Cerebellar nuclear complex (tissue), 1 donor: ENCODE measurements at places on chromosomes 16 and 17.

DNA sequence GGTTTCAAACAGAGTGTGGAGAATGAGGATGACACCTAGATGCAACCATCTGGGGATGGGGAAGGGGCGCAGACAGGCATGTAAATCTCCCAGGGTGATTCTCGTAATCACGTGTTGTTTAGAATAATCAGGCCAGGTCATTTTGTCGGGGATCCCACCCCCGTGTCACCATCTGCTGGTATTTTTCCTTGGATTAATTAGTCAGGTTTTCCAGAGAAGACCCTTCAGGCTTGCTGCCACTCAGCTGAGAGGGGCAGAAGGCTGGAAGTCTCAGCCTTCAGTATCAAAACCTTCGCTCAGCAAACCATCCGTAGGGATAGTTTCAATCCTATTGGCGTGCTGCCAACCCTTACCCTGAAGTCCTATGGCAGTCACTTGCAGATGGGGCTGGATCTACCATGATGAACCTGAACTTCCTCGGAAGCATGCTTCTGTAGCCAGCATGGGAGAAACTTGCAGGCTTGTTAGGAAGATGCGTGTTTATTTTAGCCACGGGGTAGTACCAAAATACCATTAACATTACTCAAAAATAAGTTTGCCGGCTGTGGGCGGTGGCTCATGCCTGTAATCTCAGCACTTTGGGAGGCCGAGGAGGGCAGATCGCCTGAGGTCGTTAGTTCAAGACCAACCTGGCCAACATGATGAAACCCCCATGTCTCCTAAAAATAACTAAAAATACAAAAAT lies 7.5 kb upstream of the ADCY9 start:
- no peak for DNase-seq

DNA sequence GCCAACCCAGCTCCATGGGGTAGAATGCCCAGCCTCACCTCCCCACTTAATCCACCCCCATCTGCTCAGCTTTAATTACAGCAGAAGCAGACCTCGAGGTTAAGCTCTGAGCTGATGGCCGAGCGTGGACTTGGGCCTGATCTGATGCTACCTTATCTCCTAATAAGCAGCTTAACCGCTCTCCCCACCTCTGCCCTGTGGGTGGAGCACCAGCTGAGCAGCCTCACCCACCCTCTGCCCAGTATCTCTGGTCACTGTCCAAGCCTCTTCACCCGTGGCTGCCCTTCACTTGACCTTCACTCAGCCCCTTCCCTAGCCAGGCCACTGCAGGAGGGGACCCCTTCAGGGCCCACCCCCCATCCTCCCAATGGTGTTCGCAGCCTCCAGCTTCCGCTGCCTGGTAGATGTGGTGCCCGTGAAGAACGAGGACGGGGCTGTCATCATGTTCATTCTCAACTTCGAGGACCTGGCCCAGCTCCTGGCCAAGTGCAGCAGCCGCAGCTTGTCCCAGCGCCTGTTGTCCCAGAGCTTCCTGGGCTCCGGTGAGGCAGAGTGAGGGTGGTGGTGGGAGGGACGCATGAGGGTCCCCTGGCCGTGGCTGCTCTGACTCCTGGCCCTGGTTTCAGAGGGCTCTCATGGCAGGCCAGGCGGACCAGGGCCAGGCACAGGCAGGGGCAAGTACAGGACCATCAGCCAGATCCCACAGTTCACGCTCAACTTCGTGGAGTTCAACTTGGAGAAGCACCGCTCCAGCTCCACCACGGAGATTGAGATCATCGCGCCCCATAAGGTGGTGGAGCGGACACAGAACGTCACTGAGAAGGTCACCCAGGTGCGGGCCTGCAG lies 6.8 kb downstream of the KCNH6 start:
- no peak for DNase-seq

GRCh38 chr17:64123114-64123513 lies 6.8 kb downstream of the ERN1 start:
- no peak for DNase-seq

- DNase-seq: no peak
Observed at GRCh38 chr17:80660527-80661198, 116.0 kb downstream of the RPTOR start.

- no peak for DNase-seq
Observed at GRCh38 chr17:64706224-64707049, 44.3 kb upstream of the SMURF2 start.

GRCh38 chr17:58605470-58605869 lies 86.4 kb downstream of the TEX14 start:
- no peak for DNase-seq

DNA sequence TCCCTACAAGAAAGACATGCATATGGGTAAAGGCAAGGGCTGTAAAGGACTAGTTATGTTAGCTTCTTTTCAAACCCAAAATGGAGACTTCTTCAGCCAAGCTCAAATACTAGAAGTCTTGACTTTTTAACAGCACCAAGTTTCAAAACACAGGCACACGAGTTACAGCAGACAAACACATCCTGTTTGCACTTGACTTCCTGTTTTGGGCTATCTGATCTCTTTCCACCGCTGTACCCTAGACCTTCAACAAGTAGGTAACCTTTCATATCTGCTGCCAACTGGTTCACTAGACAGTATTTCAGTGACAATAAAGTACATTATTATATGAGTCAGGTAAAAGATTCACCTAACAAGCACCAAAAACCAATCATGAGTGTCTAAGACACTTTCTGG lies 12.3 kb downstream of the RFFL start:
- no peak for DNase-seq

GRCh38 chr17:76716146-76716838 lies 5.5 kb upstream of the MXRA7 start:
- no peak for DNase-seq

DNA sequence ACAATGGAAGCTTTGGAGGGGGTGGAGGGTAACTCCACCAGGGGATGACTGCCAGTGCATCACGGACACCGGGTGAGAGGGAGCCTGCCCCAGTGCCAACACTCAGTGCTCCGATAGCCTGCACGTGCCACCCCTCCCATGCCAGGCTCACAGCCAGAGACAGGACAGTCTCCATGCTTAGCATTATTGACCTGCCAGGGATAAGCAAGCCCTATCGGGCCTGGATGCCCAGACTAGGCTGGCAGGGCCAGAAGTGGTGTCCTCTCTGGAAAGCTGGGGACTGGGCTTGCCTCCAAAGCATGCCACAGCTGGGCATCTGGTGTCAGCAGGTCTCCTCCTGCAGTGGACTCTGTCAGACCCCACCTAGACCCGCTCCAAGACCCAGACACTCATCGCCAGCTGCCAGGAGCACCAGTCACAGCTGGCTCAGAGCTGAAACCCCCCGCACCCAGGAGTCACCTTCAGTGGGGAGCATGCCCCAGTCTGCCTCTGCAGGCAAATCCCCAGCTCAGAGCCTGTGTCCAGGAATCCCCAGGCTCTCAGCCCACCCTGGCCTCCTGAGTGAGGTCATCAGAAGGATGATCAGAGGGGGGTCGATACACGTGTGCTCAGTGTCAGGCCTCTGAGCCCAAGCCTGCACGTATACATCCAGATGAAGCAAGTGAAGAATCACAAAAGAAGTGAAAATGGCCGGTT lies 1.8 kb upstream of the RHBDF1 start:
- no peak for DNase-seq

DNA sequence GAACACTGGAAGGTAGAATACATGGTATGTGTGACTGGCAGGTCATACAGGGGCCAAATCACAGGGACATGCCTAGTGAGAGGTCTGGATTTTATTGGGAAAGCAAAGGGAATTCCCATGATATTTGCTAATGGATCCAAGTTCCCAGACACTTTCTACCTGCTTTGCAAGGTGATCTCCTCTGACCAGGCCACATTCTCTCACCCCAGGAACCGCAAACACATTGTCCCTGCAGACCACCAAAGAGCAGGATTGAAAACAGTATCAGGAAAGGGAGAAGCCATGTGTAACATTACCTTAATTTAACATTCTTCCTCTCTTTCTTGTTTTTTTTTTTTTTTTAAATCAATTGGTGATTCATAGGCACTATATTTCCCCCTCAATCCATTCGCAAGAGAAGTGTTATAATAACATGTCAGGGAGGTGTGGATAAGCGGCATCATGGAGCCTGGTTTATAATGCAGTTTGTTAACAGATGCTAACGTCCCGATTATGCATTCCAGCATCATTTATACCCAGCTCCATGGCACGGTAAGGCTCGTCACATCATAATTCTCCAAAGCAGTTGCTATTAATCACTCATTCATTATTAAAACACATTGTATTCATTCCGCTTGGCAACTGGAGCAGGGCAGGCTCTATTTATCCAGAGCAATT lies 155.1 kb upstream of the CCL2 start:
- no peak for DNase-seq

DNA sequence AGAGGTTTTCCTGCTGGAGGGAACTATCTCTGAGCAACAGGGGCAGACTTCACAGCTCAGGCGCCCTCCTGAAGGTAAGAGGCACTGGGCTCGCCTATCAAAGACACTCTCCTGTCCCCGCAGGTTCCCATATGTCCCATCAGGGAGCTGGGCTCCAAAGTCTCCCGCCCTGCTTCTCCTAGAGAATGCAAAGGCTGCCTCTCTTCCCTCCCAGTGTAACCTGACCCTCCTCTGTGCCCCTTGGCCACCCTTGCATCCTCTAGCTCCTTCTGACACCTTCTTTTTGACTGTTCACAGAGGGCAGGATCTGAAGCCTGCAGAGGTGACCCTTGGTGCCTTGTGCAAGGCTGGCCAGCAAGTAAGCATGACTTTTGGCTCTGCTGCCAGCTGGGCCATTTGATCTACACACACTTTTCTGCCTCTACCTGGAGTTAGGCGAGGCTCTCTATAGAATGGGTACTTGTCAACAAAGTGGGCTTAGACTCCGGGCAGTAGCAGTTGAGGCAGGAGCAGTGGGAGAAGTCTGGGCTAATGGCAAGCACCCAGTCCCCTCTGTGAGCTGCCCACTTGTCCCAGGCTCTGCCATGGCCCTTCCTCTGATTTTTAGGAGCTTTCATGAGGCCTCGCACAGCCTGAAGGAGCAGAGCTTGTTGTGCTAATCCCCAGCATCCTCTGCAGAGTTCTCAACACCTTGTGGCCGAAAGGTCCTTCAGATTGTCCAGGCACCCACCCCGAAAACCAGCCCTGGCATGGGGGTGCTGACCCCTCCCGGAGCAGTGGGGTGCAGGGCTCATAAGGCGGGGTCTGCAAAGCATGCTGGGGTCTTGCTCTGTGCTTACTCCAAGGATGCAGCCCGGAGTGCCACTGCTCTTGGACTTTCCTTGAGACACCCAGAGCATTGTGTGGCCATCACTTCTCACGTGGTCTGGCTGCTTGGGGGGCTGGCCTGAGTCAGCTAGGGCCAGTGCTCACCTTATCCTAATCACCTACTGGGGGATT lies 122.9 kb downstream of the METRNL start:
- DNase-seq: no peak

- DNase-seq: no peak
Observed at GRCh38 chr17:40864661-40865390, 2.2 kb downstream of the KRT12 start.

- DNase-seq: no peak
Observed at GRCh38 chr16:51449441-51449840, 298.4 kb upstream of the SALL1 start.

DNA sequence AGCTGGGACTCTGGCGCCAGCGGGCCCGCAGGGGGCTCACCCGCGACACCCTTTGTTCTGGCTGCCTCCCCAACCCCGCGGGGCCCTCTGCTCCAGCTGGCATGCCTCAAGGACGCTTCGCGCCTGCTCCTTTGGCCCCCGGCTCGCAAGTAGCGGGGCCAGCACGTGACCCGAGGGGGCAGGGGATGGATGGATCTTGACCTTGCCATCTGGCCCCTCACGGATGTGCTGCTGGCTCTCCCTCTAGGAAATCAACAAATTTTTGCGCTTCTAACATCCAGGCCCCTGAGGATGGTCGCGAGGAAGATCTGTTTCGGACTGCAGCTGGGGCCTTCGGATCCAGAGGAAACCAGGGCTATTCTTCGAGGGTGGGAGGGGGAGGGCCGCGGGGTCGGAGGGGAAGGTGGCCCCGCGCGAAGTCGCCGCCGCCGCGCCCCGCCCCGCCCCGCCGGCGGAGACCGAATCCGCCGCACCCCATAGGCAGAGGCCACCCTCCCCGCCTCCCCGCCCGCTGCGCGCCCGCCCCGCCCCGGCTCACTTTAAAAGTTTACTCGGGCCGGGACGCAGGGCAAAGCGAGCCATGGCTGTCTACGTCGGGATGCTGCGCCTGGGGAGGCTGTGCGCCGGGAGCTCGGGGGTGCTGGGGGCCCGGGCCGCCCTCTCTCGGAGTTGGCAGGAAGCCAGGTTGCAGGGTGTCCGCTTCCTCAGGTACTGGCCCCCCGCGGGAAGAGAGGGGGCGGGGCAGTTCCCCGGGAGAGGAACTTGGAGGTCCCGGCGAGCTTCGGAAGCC lies at the start of gene ACSF2:
TSS of gene ACSF2 (plus strand) at position 537 of the 790 bp plus-strand sequence. CDS start at position 581, 44 bp downstream.
- DNase-seq: no peak

GRCh38 chr17:82888583-82889495 lies 49.0 kb upstream of the ZNF750 start:
- DNase-seq: no peak

DNA sequence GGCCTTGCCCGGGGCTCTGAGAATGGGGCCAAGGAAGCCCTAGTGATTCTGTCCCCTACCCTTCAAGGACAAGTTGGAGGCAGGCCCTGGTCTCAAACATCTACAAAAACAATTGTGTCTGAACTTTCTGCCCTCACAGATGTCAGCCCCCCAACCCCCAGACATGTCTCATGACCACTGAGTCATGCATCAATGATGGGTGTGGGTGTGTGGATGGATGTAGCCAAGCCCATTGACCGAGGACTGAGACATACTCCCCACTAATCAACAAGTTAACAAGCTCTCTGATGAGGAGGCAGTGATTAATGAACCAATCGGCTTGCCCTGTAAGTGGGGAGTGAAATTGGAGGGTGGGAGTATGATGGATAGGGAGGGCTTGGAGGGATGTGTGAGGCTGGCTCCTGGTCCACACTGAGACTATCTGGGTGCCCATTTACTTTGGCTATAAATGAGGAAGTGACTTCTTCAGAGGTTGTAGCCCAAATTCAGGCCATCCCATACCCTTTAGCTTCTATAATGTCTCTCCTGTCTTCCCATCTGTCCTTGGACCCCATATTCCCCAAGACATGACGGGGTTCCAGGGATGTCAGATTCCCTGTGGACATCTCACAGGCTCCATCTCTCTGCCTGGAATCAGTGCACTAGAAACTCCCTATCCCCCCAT lies 97.1 kb upstream of the TMEM97 start:
- DNase-seq: no peak

DNA sequence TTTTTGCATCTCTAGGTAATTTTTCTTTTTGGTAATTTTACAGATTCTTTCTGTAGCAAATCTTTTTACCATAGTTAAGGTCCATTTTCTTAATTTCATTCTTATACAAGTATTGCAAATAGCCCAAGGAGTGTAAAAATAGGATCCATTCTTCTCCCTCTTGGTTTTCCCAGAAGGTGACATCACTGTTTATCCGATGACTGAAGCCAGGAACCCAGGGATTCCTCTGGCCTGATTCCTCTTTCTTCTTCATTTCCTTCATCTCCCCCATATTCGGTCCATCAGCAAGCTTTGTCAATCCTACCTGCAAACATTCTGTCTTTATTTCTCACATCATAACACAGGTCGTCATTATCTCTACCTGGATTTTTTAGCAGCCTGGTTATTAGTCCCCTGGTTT lies 5.3 kb downstream of the RBBP6 start:
- no peak for DNase-seq

- DNase-seq: no peak
Observed at GRCh38 chr17:61478026-61478789, 26.0 kb downstream of the TBX4 start.
